ENCODE measurements at places on chromosomes 2 and 18.

DNA sequence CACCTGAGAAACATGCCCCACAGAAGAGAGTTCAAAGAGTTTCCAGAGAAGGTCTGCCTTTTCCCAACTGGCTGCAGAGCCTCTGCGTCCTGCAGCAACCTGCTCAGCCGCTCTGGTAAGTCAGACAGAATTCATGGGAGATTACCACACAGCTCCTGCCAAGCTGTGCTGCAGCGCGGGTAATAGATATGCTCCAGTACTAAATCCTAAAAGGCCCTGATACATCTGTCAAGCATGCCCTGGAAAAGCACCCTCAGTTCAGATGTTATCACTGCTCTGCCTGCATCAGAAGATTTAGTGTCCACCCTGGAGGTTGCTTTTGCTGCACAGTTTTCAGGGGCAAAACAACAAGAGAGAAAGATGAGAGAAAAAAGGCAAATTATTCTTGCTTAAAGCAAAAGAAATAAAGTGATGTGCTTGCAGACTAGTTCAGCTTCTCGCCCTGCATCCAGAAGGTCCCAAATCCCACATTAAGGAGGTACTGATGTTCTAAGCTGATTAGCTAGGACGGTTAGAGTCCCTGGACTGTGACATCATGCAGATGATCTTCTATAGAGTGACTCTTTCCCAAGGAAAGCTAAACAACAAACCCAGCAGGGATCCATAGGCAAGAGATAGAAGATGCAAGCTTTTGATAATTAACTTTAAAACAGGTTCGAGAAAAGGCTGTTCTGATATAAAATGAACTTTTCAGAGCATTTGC lies 488.6 kb downstream of the BCL11A start:
- no peak for DNase-seq

GRCh38 chr2:1847846-1848598 lies 103.7 kb upstream of the PXDN start:
- DNase-seq: no peak

DNA sequence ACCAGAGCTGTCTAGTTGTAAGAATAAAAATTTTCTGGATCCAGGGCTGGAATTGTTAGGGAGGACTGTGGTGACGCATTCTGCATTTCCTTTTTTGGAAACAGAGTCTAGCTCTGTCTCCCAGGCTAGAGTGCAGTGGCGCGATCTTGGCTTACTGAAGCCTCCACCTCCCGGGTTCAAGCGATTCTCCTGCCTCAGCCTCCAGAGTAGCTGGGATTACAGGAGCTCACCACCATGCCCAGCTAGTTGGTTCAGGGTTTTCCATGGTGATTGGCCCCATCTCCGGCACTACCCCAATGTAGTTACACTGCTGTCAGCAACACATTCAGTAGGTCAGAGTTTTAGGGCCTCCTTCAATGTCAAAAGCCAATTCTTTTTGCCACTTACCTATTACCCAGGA lies 58.6 kb upstream of the RNF152 start:
- no peak for DNase-seq

- no peak for DNase-seq
These were observed 22.7 kb upstream of the GCG start for GRCh38 chr2:162174746-162175145.

DNA sequence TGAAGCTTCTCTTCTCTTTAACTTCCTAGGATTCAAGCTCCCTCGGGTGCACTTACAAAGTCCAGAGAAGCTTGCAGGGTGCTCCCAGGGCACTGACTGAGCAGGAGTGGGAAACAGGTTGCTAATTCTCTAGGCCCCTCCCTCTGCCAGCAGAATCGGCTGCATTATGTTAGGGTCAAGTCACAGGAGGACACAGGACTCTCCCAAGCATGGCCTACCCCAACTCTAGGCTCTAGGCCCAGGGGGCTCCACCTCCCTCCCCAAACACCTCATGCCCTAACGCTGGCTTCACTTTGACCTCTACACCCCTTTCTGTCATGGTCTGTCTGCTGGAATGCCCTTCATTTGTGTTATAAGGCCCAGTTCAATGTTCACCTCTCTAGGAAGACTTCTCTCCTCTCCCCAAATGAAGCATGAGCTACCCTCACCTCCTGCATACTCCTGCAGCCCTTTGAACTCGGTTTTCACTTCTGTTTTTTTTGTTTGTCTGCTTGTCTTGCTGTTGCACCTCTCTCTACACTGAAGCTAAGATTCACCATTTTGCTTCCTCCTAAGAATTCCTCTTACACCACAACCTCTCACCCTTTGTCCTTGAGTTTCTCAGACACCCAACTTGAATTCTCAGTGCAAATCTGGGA lies 521.8 kb upstream of the ID2 start:
- no peak for DNase-seq

- DNase-seq: no peak
These were observed 85.8 kb downstream of the TCF4 start for GRCh38 chr18:55501982-55502710.
